ENCODE measurements at places on chromosomes 7 and 10.

- DNase-seq: no peak
These were observed 36.5 kb upstream of the EEPD1 start for GRCh38 chr7:36116347-36117202.

DNA sequence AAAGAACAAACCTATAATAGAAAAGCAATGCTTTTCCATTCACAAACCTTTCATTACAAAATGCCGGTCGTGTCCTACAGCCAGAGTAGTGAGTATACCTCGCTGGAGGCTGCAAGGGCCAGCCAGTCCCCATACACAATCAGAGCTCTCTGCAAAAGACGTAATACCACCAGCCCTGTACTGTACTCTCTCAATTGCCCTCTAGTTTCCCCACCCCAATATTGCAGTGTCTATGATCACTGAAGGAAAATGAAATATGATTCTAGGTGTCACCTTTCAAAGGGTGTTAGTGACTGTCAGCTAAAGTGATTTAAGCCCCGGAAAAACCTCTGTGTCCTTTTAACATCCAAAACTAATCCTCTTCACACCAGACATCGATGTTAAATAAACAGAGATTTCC lies 24.8 kb downstream of the PLXNA4 start:
- DNase-seq: no peak

DNA sequence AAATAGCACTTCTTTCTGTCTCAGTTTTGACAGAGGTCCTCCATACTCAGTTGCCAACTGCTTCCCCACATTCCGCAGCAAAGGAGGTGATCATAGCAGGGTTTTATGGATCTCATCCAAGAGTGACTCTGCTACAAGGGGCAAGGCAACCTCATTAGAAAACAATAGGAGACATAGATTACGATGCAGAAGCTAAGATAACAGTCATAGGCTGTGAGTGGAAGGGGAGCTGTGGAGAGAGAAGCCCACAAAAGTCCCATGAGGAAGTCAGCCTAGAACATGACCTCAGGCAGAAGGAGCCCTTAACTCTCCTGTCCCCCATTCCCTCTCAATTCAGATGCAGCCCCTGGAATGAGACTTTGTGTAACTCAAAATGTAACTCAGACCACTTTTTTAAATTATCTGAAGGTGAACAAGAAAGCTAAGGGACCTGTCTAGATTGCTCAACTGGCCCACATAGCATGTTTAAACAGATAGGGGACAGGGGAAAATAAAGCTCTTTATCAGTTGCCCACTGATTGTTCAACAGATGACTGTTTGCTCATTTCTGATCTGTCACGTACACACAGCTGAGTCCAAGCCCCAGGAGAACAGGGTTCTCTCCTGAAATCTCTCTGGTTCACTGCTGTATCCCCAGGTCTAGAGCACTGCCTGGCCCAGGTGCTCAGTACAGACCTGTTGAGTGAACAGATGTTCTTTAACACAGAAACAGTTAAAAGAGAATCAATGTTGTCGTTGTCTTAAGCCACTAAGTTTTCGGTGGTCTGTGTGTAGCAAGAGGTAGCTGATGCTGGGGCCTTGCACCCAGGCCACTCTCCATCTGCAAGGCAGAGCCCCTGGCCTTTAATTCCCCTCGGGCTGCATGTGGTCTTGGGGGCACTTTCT lies 1.5 kb upstream of the NCOA4 start:
- no peak for DNase-seq

DNA sequence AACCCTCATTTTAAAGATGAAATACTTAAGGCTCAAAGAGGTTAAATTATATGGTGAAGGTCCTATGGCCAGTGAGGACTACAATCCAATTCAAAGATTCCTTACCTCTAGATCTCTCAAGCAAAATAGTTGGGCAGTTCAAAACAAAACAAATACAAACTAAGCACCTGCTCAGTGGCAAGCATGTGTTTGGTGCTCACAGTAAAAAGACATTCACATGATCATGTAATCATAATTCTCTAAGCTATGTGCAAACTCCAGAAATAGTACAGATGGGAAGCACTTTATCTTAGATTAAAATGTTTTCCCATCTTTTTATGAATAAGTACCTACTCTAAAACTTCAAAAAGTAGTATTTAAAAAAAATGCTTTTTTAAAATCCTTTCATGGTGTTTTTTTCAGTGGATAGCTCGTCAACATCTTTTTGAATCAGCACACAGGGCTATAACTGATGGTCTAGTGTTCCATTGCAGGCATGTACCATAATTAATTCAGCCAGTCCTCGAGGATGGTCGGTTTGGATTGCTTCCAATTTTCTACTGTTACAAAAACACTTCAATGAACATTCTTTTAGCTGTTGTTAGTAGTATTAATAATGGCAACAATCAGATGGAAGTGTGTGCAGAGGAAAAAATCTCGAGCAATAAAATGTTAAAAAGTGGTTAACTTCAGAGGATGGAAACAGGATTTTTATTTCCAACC lies 58.4 kb downstream of the CHCHD3 start:
- no peak for DNase-seq

DNA sequence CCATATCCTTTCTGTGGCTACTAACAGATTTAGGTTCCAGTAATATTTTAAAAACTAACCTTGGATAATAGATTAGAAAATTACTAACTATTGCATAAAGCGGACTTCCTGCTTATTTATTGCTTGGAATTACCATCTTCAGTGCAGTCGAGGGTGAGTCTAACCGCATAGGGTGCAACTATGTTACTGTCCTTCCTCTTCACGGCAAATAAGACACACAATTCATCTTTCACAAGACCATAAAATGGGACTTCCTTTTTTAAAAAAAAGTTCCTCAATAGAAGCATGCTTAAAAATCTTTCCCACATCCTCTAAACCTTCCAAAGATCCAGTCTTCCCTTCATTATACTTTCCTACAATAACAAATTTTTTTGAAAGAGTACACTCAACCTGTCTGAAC lies 2.1 kb downstream of the SLC25A40 start:
- DNase-seq: no peak

DNA sequence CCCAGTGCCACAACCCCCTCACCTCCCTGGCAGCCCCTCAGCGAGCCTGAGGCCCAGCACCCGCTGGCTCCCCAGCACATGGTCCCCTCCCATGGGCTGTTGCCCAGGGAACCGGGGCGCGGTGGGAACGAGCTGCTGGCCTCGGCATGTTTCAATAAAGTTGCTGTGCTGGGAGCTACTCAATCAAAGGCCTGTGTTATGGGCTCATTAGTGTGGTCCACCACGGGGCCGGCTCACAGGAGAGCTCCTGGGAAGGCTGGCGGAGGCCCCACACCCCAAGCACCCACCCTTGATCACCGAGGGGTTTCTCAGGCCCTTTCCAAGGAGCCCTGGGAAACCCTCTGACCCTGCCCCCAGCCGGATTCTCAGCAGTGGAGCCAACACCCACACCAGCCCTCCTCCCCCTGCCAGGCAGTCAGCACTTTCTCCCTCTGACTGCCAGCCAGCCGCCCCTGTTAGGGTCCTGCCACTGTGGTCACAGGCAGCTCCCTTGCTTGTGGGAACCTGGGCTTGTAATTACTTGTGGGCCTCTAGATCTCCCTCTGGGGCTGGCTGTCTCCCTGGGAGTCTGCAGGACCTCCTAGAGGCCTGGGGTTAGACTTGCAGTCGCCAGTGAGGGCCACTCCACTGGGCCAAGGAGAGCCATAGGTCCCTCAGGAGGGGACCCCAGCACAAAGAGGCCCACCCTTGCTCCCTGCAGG lies 24.8 kb upstream of the TRIM8 start:
- no peak for DNase-seq

- DNase-seq: no peak
These were observed 560.2 kb downstream of the KCNMA1 start for GRCh38 chr10:77077316-77077945.

GRCh38 chr10:84328418-84329195 lies at the start of gene CCSER2:
TSS of gene CCSER2 (plus strand) at chr10:84328589. CDS start at chr10:84371053, 42,464 bp downstream.
- peak; percentile 92 for DNase-seq

- no peak for DNase-seq
These were observed 113.5 kb downstream of the LARP4B start for GRCh38 chr10:818010-818409.

- DNase-seq: no peak
These were observed 1.7 kb upstream of the CCDC186 start for GRCh38 chr10:114175667-114176066.

DNA sequence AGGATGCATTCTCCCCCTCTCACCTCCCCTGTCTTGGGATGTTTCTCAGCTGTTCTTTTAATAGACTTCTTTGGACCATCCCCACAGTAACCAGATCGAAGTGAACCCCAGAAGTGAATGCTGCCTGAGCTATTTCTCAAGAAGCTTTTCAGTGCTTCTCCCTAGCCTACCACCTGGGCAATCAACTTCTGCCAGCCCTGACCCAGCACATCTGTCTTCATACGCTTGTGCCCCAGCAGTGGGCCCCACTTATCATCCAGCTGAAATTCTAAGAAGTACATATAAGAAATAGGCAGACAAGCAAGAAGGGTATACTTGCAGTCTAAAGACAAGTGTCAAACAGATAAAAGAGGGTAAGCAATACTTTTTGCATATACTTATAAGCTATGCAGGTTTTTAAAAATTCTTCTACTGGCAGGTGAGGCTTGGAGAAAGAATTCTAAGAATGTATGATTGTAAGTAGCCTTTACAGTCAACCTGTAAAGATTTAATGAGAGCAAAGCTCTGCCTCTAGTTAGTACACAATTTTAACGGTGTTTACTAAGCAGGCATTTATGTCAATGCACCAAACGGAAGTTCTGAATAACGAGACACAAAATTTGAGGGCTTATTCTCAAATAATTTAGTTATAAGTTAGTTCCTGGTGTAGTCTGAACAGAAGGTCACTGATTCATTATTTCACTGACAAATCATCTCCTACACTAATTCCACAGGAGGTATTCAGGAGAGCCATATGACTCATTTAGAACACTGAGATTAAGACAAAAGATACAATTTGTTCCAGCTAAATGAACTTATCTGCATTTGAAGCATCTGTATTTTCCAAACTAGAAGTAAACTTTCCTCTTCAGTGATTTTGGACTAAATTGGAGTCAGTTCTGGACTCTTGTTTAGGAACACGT lies 83.3 kb downstream of the RNLS start:
- no peak for DNase-seq

Measured in hindlimb muscle (tissue), 1 donor.